OCI-M1 (cell line): ENCODE measurements at places on chromosomes 13 and 19.

- DNase-seq: no peak
Measured at GRCh38 chr19:29045679-29046254, 167.2 kb downstream of the UQCRFS1 start.

GRCh38 chr13:29594710-29595379 lies 643 bp downstream of the SLC7A1 start:
- DNase-seq: peak; percentile 54

DNA sequence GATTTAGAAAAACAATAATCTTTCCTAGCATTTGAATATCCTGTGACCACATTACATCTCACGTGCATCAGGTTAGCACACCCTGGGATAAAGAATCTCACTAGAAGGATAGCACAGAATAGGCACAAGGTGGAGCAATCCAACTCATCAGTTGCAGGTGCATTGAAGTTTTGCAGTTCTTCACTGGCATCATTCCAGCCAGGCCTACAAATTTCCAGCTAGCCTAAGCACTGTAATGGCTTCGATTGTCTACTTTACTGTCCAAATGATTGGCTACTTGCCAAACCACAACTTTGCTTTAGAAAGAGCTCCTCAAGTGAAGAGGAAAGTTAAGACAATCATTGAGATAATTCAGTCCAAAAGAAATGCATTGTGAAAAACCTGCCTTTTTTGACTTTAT lies 89.5 kb downstream of the SPRY2 start:
- peak; percentile 82 for DNase-seq

- DNase-seq: no peak
Measured at GRCh38 chr13:33657274-33657673, 160.7 kb upstream of the RFC3 start.

- peak; percentile 50 for DNase-seq
Measured at GRCh38 chr13:109840201-109840892, 54.0 kb upstream of the IRS2 start.

GRCh38 chr13:44575741-44576350 lies at the start of gene TSC22D1:
Gene TSC22D1 (minus strand): TSS chr13:44576330. CDS start chr13:44576074, 256 bp downstream.
- DNase-seq: peak; percentile 26

DNA sequence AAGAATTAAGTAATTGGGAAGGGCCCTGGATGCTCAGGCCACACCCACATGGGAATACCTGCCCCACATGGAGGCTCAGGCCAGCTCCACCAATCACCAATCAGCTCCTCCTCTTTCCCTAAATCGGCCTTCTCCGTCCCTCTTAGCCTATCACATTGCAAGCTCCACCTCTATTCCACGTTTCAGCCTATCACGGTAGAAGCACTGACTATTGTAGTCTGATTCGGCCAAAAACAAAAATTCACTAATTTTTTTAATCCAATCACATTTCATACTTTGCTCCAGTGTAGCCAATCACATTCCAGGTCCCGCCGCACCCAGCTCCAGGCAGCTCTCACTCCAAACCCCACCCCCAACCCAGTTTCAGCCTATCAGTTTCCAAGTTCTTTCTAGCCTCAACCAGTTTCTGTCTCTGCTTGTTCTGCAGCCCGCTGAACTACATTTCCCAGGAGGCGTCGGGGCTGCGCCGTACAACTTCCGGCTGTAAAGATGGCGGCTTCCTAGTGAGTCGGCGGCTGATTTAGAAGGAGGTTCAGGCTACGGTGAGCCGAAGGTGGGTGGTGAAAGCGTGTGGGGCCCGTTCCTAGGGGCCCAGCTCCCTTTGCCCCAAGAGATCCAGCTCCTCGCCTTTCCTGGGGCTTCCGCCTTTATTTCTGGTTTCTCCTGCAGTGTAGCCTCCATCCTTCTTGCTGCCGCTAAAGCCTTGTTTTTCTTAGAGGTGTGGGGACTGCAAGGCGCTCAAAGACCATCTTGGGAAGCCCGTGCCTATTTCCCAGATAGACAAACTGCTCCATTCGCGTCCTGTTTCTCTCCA lies at the start of gene BABAM1:
TSS of gene BABAM1 (plus strand) at position 469 of the 814 bp plus-strand sequence. CDS start 1,364 bp downstream, outside the sequence.
- peak; percentile 99 for DNase-seq

GRCh38 chr19:4678881-4679790 lies 9.0 kb upstream of the MYDGF start:
- no peak for DNase-seq

GRCh38 chr13:40221460-40222201 lies 444.8 kb downstream of the FOXO1 start:
- no peak for DNase-seq

DNA sequence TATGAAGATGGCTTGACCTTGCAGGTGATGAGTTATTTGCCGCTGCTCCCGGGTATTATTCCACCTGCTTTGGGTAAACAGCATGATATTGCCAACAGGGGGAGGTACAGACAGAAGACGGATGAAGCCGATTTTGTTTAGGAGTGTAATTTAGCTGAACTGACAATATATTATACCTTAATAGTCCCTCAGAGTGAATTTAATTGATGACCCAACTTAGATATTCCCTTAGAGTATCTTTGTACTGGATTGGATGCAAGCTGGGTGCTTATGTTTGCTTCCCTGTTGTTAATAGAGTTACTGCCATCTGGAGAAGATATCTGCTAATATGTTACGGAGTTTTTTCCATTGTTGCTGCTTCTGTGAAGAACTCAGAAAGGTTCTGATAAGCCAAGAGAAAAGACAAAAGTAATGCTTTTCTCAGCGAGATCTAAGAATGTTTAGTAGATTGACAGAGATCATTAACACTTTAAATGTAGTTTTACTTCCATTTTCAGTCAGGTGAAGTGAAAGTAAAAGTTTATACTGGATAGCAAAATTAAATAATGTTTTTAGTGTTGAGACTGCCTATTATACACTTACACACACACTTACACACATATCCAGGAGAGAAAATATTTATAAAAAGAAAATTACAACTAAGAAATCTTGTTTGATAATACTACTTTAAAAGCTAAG lies 2220.8 kb upstream of the PCDH20 start:
- peak; percentile 85 for DNase-seq

DNA sequence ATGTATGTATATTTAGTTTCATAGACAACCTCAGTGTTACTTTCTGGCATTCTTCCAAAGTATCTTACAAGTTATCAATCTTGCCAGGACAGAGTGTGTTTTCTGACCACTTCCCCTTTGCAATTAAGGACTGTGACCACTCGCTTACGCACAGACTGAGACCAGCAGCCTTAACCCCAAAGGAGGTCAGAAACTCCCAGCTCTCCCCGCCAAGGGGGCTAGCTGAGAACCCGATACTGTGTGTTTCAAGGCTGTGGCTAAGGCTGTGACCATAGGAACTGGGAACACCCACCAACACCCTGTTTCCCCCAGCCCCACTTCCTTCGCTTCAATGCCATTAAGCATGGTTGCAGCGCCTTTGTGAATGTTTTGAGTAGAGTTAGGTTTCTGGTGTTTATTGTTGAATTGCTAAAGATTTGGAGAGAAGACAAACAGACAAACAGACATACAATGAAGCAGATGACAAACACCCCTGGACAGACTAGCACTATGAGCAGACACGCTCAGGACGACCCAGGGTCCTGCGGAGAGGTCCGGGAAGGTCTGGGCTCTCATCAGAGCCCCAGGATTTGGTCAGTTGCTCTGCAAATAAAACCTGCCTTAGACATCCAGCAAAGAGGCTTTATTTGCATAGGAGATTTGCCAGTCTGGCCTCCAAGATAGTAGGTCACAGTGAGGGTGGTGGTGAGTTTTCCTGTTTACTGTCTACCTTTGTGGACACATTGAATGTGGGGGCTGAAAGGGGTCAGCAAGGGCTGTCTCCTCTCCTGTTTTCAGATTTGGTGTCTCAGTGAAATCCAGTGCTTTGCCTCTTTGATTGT lies 25.0 kb upstream of the TNFSF11 start:
- DNase-seq: peak; percentile 96

- no peak for DNase-seq
Measured at GRCh38 chr13:87147076-87147475, 524.1 kb upstream of the SLITRK5 start.

DNA sequence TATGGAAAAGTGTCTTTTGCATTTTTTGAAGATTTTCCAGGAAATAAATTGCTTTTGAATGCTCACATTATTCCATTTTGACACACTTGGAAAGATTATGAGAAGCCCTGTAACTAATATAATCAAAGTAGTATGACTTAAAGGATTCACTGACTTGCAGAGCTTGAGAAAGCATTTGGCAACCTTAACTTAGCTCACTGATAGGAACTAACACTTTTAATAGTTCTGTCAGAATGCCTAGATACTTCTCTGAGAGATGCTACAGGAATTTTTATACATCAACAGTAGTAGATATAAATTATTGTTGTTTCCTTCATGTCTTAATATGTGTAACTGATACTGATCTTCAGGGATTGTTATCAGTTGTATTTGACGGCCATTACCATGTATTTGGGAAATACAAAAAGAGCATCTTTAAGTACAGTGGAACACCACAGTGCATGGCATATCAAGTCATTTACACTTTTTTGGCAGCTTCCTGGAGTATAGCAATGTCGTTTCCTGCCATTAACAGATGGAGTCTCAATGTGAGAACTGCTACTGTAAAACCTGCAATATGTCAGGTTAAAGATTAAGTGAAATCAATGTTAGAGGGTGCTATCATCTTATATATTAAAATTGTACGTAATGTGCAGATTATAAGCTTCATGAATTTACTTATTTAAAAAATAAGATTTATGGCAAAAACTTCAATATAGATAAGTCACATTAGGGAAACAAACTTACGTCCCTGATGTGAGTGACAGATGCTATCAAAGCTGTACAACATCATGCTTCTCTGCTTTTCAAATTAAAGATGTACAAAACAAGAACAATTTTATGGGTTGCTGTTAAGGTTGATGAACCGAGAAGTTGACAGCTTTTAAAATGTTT lies 1159.8 kb upstream of the MIR17HG start:
- DNase-seq: no peak

GRCh38 chr19:13521066-13521465 lies 14.8 kb upstream of the CACNA1A start:
- peak; percentile 66 for DNase-seq

DNA sequence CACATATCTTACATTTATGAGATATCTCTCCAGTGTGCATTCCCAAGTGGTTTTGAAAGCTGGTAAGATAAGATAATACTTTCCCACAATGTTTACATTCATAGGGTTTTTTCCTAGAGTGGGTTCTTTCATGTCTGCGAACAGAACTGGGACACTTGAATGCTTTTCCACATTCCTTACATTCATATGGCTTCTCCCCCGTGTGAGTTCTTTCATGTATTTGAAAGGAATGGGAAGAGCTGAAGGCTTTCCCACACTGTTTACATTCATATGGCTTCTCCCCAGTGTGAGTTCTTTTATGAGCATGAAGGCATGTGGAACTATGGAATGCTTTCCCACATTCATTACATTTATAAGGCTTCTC lies 19.7 kb downstream of the ZNF433 start:
- peak; percentile 45 for DNase-seq

- DNase-seq: peak; percentile 47
Measured at GRCh38 chr19:23996549-23996948, 81.9 kb downstream of the ZNF726 start.

DNA sequence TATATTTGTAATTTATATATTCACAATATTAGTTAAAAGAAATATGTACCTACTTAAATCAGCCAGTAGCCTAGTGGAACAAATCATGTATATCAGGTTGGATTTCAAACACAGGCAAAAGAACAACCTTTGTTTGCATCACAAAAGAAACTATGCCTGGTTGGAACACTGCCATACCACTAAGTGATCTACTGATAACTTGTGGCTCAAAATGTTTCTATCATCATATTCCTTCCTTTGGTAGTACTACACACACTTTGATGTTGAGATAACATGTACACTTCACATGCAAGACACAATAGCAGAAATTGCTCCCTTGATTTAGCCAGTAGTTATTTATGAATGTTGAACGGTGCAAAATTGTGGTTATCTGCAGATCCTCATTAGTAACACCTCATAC lies 146.0 kb upstream of the GPC6 start:
- DNase-seq: peak; percentile 55

DNA sequence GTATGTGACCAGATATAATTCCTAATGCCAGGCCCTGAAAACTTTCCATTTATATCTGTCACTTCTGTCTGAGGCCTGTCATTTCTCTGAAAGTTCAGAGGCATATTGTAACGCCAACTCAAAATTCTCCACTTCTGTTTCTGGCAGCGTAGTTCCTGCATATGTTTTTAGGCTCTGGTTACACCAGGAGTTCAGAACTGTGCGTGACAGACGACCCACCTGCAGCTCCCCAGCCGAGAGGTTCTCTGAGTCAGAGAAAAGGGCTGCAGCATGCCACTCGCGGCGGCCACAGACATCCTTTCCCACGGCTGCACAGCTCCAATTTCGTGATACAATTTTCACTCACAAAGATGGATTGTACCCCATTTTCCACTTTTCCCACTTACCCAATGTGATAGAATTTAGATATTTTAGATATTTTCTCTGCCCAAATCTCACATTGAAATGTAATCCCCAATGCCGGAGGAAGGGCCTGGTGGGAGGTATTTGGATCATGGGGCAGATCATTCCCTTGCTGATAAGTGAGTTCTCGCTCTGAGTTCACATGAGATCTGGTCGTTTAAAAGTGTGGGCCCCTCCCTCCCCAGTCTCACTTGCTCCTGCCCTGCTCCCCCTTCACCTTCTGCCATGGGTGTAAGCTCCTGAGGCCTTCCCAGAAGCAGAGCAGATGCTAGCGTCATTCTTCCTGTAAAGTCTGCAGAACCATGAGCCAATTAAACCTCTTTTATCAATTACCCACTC lies 308.1 kb downstream of the LIG4 start:
- no peak for DNase-seq

DNA sequence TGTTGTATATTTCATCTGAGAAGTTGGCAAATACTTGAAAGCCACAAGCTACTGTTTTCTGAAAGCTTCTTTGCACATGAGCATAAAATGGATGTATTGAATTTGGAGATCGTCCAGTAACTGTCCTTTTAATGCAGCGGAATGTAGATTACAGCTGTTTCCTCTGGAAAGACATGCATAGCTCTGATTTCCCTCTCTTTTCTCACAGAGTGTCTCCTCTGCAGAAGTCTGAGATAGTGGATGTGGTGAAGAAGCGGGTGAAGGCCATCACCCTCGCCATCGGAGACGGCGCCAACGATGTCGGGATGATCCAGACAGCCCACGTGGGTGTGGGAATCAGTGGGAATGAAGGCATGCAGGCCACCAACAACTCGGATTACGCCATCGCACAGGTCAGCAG lies 283.0 kb downstream of the SHISA2 start:
- no peak for DNase-seq

- no peak for DNase-seq
Measured at GRCh38 chr19:1852581-1853128, 4.4 kb upstream of the REXO1 start.

DNA sequence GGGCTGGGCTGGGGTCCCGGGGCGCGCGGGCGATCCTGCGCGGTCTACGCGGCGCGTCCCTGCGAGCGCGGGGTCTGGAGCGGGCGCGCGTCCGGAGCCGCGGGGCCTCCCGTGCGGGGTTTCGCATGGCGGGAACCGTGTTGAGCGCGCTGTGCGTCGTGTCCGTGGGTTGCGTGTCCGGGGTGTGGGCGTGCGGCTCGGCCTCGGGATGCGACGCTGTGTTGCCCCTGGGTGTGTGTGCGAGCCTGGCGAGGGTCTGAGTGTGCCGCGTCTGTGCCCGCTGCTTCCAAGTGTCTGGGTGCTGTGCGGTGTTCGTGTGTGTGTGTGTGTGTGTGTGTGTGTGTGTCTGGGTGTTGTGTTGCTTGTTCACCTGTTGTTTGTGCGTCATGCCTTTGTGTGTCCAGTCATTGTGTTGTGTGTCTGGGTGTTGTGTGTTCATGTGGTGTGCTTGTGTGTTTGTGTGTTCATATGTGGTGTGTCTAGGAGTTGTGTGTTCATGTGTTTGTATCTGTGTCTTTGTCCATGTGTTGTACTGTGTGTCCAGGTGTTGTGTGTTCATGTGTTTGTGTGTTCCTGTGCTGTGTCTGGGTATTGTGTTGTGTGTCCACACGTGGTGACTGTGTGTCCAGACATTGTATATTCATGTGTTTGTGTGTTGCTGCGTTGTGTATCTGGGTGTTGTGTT lies 552 bp downstream of the PLK5 start:
- DNase-seq: no peak

GRCh38 chr13:64723724-64724123 lies 2506.4 kb downstream of the PCDH9 start:
- DNase-seq: no peak
